ENCODE measurements at places on chromosomes 16 and 17.

- no peak for DNase-seq
Measured at GRCh38 chr17:62194401-62194800, 129.3 kb upstream of the MED13 start.

DNA sequence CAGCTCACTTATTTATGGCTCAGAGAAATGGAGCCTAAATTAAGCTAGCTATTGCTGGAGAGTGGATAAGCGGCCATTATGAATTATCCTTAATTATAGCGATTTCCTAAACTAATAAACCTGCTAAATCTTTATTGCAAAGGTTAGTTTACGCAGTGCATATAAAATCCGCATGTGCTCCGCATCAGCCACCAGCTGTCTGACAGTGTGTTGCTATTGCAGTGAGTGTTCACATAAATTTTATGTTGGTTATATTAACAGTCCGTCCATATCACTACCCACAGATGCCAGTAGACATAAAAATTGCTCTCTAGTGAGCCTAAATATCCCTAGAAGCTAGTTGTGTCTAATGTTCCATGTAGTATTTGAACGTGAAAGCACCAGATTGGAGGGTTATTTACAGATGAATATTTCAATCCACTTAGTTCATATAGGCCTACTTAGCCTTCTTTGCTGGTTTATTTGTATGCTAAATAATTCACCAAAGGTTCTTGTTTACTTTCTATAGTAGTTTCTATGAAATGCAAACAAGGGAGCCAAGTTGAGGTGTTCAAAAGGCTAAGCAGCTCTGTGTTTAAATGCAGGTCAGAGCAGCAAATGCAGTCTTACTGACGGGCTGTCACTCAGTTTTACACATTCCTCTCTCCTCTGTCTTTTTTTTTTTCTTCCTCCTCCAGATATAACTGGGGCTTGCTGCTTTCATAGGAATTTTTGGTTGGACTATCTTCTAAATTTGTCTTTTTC lies 219.1 kb downstream of the IRX3 start:
- no peak for DNase-seq

DNA sequence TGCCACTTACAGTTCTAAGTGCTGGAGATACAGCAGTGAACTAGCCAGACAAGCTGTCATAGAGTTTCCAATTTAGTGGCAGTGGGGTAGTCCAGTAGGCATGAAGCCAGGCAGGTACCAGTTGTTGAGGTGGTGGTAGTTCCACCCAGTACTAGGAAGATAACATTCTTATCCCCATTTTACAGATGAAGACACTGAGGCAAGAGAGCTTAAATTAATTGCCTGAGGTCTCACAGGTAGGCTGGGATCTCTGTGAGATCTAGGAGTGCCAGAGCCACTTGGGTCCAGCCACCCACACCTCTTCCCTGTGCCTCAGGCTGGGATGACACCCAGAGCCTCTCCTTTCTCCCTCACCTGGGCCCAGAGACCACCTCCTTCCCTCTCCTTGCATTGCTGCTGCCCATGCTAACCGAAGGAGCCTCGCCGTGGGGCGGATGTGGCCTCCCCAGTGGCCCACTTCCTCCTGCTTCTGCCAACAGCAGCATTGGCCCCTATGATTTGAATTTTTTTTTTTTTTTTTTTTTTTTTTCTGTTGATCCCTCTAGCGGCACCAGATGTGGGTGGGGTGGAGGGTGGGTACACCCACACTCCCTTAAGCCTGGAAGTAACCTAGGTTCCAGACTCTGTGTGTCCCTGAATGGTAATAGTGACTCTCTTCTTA lies 114.0 kb downstream of the PRKCB start:
- no peak for DNase-seq

- DNase-seq = no peak
Measured at GRCh38 chr17:79534851-79535727, 75.8 kb downstream of the RBFOX3 start.

- no peak for DNase-seq
Measured at GRCh38 chr17:72937707-72938106, 154.8 kb downstream of the SLC39A11 start.

- no peak for DNase-seq
Measured at GRCh38 chr16:2208308-2208707, 2.4 kb downstream of the BRICD5 start.

- no peak for DNase-seq
Measured at GRCh38 chr16:988471-989353, 7.1 kb downstream of the SOX8 start.

DNA sequence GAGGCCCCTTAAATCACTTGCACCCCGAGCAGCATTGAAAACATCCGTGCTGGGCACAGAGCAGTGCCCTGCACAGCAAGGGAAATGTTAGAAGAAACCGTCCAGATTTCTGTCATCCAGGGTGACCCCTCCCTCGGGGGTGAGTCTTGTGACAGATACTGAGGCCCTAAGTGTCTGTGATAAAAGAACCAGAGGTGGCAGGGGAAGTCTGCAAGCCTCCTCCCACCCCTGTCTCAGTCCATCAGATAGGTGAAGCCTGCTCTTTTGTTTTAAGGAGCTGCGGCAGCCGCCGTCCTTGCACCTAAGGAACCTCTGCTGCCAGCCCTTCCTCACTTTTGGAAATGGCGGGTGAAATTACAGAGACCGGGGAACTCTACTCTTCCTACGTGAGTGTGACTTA lies 845 bp upstream of the NAT9 start:
- DNase-seq = no peak

GRCh38 chr17:17239832-17240231 lies 2.9 kb upstream of the FLCN start:
- no peak for DNase-seq

GRCh38 chr16:64151990-64152767 lies 969.7 kb downstream of the CDH11 start:
- DNase-seq = no peak

DNA sequence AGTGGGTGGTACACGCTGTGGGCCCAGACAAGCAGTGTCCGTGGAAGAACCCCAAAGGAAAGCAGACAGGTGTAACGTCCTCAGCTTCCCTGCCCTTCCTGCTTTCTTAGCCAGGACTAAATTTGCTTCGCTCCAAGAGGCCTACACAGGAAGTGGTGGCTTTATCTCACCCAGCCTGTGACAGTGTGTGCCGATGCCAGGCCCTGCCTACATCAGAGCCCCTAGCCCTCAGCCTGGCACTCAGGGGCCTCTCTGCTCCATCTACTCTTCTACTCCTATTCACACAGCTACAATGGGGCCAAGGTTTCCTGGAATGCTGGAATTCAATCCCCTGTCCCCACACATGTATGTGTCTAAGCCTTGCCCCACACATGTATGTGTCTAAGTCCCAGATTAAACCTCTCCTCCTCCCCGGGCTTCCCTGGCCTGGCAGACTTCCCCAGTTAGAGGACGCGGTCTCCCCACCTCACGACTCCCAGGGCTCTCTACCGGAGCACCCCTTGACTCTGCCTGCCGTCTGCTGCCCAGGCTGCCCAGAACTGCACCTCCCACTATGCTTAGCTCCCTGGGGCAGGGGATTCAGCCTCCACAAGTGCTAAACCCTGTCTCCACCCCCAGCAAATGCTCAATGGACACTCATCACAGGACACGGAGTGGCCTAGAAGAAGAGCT lies 8.2 kb downstream of the PGAP3 start:
- DNase-seq = no peak

GRCh38 chr17:17710728-17711541 lies 29.7 kb downstream of the RAI1 start:
- DNase-seq = peak; percentile 71

DNA sequence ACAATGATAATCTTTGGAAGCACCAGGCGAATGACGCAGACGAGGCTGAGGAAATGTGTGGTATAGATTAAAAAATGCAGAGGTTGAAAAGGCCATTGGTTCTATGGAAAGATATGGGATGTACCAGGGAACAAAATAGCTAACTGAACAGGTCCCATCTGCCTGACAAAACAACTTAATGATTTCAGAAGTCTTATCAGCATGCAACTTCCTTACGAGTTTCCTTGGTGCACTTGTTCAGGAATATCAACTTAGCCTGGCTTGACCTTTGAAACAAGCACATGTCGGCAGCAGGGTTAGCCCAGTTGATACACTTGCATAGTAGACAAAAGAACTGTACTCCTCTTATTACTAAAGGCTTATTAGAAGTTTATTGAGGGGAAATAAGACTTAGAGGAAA lies 90.9 kb upstream of the CDH11 start:
- DNase-seq = no peak

GRCh38 chr16:73047221-73047535 lies 750 bp downstream of the ZFHX3 start:
- no peak for DNase-seq

DNA sequence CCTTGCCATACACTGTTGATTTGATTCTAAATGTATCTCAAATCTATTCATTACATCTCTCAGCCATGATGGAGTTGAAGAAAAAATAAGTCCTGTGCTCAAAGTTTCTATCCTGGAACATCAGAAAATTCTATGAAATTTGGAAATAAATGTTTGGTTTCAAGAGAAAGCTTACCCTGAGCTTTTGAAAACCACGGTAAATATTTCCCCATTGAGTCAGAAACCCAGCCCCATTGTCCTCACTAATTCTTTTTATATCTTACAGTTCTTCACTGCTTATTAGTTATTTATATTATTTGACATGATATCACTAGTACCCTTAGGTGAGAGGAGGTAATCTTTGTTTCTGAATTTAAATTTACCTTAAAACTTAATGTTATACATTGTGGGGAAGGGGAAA lies 128.5 kb downstream of the MRTFB start:
- DNase-seq = no peak

Measured in T1000 (cell line).